ENCODE measurements at places on chromosomes 5 and 9.
A peak's percentile ranks its signal among the peaks of the same experiment; 100 is the strongest.

DNA sequence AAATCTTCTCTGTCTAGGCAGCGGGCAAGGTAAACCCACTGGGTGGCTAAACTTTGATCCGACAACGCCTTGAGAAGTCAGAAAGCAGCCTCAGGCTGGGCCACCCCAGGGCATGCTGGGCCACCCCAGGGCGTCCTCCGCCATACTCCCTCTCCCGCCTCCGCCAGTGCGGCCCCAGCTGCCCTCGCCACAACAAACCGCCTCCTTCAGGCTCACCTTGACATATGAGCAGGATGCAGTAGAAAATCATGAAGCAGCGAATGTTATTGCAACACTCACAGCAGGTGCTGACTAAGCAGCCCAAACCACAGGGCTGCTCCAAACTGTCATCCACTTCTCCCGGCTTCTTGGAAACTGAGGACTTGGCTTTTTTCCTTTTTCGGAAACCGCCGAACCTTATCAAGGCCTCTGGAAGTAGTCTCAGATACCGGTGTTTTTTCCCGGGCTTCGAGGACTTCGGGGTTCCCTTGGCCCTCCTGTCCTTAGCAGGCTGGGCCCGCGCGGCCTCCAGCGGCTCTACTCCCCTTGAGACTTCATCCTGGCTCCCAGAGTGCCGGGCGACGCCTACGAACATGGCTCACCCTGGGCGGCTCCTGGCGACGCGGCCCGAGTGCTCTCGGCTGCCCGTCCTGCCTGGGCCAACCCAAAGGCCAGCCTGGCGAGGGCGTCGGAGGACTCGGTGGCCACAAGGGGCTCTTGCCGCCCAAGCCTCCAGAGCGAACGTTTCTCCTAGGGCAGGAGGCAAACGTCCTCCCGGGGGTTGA lies at the start of gene SLCO6A1:
SLCO6A1 (minus strand) TSS at position 731 of the 764 bp plus-strand sequence; CDS start at position 574, 157 bp downstream.
- no peak for DNase-seq

DNA sequence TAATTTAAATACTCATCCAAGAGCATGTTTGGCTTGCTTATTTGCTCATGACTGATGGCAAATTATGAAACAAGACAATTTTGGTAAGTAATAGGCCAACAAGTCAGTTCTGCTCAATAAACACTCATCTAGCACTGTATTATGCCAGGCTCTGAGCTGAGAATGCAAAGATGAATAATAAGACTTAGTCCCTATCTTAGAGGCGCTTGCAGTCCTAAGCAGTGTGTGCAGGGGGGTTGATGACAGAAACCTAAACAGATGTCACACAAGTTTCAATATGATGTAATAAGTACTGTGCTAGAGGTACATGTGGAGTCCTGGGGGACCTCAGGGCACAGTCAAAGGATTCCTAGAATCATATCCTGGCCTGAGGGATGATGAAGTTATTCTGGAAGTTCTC lies 287.6 kb upstream of the ADRA1B start:
- DNase-seq = no peak

DNA sequence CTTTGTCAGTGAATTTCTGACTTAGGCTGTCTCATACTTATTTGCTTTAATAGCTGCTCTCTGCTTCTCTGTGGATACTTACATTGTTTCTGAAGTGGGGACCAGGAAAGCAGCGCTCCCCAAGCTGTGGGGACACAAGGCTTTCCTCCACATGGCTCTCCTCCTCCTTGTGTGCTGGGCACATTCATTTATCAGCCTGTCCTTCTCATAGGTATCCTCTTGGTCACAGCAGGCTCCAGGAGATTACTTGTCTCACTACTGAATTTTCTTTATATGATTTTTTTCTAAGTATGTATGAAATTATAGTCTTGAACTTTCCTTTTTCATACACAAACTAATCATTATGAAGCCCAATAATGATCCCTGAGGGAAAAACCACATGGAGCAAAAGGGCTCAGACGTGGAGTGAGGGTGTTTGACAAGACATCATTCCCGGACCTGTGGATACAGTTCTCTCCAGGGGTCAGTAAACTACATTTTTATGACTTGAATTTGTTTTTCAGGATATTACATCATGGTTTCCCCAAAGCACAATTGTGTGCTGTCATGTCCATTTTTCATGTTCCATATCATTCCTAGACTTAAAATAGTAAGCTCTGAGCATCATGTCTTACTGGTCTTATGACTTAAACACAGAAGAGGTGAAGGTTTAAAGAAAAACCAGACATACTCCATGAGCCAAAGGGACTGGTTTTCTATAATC lies 234.5 kb downstream of the PCSK1 start:
- DNase-seq = no peak

DNA sequence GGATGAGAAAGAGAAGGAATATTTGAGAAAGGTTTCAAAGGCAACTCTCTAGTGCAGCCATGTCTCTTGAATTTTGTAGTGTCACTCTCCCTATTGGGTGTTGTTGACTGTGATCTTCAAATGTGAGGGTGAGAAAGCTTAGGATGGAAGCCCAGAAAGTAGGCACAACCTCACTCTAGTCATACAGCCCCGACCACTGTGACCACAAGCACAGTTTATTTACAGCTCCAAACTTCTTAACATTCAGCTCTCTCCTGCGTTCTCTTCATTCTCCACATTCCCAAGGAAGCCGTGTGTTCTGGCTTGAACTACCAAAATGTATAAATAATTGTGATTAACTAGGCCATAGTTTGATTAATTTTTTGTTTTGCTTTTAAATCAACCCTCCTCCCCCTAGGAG lies 542.9 kb downstream of the LRRC70 start:
- DNase-seq = no peak

GRCh38 chr9:93264338-93265125 lies 80.6 kb downstream of the WNK2 start:
- no peak for DNase-seq

GRCh38 chr9:127741831-127742434 lies 6.8 kb upstream of the TOR2A start:
- DNase-seq = no peak

- DNase-seq = no peak
Observed at GRCh38 chr5:166883016-166883415, 1408.4 kb upstream of the WWC1 start.

- peak; percentile 54 for DNase-seq
Observed at GRCh38 chr5:43065948-43066798, 26.1 kb upstream of the ANXA2R start.

- DNase-seq = no peak
Observed at GRCh38 chr5:149948993-149949392, 4.4 kb upstream of the PDE6A start.

GRCh38 chr9:137297966-137298365 lies 4.1 kb downstream of the NRARP start:
- no peak for DNase-seq

GRCh38 chr5:139734539-139734916 lies 61.1 kb upstream of the PSD2 start:
- DNase-seq = no peak

GRCh38 chr5:85823462-85824426 lies 794.0 kb upstream of the COX7C start:
- no peak for DNase-seq

- no peak for DNase-seq
Observed at GRCh38 chr9:120210274-120210673, 369.7 kb downstream of the CDK5RAP2 start.

GRCh38 chr5:472076-472655 lies 29.2 kb downstream of the EXOC3 start:
- no peak for DNase-seq

DNA sequence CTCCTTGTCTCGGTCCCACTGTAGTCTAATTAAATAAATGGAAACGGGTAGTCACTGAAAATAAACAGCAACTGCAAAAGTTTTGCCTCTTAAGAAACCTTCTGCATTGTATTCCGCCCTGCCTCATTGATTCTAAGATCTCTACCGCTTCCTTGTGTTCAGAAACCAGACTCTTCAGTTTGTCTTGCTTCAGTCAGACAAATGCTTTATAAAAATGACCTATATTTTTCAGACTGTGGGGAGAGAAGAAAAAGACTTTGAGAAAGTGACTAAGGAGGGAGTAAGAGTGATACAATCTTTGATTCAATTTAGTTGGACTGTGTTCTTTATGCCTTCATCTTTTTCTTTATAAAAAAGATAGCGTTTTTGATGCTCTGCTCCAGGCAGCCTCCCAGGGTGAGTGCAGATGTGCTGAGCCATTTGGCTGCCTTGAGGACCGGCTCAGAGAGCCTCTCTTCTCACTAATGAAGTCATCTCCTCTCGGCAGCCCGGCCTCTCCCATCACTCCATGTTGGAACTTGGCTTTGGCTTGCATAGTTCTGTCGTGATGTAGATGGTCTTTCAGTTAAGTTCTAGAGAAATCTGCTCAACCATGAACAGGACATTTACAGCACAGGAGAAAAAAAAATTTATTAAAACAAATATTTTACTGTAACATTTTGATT lies 4.0 kb upstream of the VCAN start:
- no peak for DNase-seq

GRCh38 chr5:130397132-130397531 lies 492.9 kb downstream of the CHSY3 start:
- DNase-seq = no peak
